Vein endothelial cell (primary cell): ENCODE measurements at places on chromosomes 6 and 20. TPM values are rescaled to one million over a fixed set of nuclear protein-coding genes. Genes with fewer than 3 reads are reported as not detected.

Gene SLC26A8
- 0.38 TPM in 1 of 2 replicates, not detected in the other for total RNA-seq

Gene OPRM1
- not detected in 2 replicates for total RNA-seq

Gene ZNF334
- total RNA-seq, result under 0.01 and 0.48 TPM in 2 replicates

Gene PPDPF
- total RNA-seq, result 68.5 and 108 TPM in 2 replicates

Gene DSTN
- 208 and 240 TPM in 2 replicates for total RNA-seq

Gene NHSL1
- 107 and 142 TPM in 2 replicates for total RNA-seq

Gene KCNB1
- not detected in 2 replicates for total RNA-seq

Gene ZC2HC1B
- total RNA-seq, result not detected in 2 replicates

Gene RAET1G
- 0.29 and 0.33 TPM in 2 replicates for total RNA-seq

Gene LSM2
- 42.8 and 45.1 TPM in 2 replicates for total RNA-seq

Gene BFSP1
- total RNA-seq, result 3.3 and 4.9 TPM in 2 replicates

Gene CRIP3
- not detected in 2 replicates for total RNA-seq
